ENCODE measurements at places on chromosomes 7 and 10.

- DNase-seq, result no peak
Measured at GRCh38 chr7:19114551-19114855, 2.9 kb downstream of the TWIST1 start.

DNA sequence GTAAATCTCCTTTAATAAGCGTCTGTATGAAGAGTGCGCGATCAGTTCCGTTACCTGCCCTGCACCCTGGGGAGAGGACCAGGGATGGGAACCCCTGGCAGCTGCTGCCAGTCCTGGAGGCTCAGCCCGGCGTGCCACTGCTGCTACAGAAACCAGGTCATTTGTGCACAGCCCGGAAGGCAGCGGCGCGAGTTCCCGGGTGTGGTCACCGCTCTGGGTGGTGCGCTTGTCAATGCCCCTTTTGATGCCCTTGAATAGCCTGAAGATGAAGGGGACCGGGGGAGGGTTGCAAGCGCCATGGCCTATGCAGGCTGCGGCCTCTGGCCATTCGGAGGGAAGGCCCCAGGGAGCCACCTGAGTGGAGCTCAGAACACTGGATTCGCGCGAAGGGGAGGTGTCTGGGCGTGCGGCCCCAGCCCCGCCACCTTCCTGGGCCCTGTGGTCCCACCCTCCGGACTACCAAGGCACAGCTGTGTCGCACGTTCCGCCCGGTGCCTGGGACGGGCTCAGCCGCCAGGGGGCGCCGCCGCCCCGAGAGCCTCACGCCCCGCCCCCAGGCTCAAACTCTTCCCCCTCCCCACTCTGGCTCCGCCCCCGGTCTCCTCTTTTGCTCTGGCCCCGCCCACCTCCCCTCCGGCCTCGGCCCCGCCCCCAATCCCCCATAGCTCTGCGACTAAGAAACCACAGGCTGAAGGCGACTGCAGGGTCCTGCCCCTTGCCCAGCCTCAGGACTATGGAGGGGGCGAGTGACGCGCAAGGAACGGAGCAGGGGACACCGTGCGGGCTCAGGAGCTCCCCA is 16.5 kb downstream of the AP5Z1 start:
- peak; percentile 55 for DNase-seq

- no peak for DNase-seq
Measured at GRCh38 chr7:46723742-46724141, 802.7 kb upstream of the IGFBP3 start.

GRCh38 chr7:132113536-132114371 is 462.5 kb downstream of the PLXNA4 start:
- no peak for DNase-seq

- no peak for DNase-seq
Measured at GRCh38 chr7:141483044-141483443, 68.2 kb upstream of the AGK start.

GRCh38 chr10:132204781-132205473 is 18.2 kb downstream of the DPYSL4 start:
- no peak for DNase-seq

DNA sequence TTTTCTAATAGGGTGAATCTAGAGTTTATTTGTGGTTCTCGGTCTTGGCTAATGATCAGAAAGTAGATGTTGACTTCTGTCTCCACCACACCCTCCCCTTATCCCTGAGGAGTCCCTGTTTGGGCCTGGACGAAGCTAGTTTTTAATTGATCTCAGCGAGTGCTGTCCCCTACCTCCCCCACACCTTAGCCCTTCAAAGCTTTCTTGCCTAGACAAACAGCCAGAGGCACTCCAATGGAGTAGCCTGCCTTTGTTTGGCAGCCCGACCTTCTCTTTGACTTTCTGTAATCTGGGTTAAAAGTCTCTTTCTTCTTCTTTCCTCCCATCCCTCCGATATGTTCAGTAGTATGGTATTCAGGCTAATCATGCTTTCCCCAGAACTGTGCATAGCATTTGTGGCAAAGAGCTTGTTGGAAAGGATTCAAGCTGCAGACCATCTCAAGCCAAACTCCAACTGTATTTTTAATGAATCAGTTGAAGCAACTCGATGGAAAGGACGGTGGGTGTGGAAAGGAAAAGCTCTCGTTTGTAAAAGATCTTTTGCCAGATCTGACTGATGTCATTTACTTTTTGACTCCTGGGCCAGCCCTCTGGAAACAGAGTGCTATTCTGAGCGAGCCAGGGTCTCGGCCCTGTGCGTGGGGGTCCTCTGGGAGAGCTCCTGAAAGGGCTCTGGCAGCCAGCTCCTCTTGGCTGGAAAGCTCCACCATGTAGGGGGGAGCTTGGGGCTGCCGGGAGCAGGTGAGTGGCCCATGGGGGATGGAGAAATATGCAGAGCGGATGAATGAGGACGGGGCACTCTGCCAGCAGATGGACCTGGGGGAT is 4.5 kb downstream of the FAM180A start:
- DNase-seq, result no peak

DNA sequence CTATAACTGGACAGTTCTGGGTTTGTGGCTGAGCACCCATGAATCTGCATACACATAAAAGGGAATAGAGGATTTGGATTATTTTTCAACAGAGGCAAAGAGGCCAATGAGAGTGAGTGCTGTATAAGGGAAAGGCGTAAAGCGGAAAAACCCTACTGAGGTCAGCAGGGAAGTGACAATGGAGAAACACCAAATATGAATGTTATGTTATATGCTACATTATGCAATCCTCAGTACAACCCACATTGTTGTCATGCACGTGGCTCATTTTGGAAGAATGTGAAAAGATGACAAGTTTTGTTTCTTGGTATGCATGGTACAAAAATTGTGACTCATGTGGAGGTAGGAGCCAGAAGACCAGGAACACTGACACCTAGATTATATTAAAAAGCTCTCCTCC is 113.6 kb upstream of the AMPH start:
- DNase-seq, result no peak

DNA sequence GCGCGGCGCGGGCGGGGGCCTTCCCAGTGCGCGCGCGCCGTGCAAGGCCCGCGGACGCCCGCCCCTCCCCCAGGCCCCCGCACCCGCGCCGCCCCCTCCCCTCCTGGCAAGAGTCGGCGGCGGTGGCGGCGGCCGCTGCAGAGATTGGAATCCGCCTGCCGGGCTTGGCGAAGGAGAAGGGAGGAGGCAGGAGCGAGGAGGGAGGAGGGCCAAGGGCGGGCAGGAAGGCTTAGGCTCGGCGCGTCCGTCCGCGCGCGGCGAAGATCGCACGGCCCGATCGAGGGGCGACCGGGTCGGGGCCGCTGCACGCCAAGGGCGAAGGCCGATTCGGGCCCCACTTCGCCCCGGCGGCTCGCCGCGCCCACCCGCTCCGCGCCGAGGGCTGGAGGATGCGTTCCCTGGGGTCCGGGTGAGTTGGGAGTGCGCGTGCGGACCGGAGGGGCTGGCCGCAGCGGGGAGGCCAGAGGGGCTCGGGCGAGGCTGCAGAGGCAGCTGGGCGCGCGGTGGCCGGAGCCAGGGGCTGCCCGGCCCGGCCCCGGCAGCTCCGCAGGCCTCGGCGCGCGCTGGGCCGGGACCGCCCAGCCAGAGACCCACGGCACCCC is at the start of gene BMPR1A:
TSS of gene BMPR1A (plus strand) at position 109 of the 602 bp plus-strand sequence. CDS start 119,400 bp downstream, outside the sequence.
- DNase-seq, result no peak

- DNase-seq, result no peak
Measured at GRCh38 chr10:72746426-72747363, 54.8 kb downstream of the MCU start.

- no peak for DNase-seq
Measured at GRCh38 chr10:50595785-50596184, 28.0 kb downstream of the SGMS1 start.

GRCh38 chr10:35005868-35006267 is 84.3 kb downstream of the CUL2 start:
- DNase-seq, result no peak

DNA sequence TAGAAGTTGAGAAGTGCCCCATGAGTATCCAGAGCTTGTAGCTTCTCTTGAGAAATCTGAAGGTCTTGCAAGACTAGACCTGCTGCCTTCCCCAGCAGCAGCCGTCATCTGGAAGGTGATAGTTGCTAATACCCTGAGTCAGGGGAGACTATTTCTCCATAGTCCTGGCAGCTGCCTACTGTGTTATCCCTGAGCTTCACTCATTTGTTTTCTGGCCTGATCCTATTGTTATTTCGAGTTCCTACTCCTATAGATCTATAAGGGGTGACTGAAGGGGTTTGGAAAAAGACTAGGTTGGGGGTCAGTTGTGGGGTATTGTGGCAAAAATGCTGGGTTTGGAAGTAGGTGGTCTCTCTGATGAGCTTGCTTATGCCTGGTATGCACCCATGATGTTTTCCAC is 297.8 kb downstream of the CNTNAP2 start:
- no peak for DNase-seq

DNA sequence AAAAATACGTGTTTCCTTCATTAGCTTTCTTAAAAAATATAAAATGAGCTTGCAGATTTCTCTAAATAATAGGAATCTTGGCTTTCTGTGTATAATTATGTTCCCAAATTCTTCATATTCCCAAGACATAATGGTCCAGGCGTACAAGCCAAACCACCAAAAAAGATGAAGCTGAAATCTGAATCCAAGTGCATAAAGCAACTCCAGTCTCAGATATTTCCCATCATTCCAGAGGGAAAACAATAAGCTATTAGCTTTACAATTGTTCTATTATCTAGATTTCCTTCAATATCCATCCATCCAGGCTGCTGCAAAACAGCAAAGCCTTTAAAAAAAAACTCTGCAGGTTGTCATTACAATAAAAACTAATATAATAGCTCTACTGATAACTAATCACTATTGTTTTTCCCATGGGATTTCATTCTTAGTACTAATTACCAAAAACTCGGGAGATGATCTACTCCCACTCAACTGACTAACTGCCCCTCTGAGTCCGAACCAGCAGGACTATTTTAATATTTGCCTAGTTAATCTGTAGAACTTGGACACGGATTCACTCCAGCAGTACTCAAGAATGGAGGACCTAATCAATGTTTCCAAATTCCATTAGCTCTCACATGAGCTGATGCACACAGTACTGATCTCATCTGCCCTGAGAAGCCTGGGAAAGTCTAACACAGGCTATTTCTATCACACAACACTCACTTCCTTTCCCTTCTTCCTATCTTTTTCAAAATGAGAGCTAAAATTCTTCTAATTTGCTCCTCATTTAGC is 108.9 kb upstream of the ASAH2 start:
- DNase-seq, result no peak

- no peak for DNase-seq
Measured at GRCh38 chr10:51001587-51001986, 72.7 kb upstream of the PRKG1 start.

DNA sequence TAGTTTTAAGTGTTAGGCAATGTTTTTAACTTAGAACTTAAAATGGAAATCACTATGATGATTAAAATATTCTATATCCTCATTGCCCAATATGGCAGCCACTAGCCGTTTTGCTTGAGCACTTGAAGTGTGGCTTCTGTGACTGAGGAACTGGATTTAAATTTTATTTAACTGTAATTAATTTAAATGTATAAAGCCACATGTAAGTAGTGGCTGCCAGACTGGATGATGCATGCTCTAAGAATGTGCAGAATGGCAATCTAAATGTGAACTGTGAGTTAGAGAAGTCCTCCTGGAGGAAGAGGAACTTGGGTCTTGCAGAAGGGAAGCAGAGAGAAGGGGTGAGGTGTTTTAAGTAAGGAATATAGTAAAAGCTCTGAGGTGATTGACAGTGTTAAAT is 451.4 kb downstream of the SUGCT start:
- no peak for DNase-seq

DNA sequence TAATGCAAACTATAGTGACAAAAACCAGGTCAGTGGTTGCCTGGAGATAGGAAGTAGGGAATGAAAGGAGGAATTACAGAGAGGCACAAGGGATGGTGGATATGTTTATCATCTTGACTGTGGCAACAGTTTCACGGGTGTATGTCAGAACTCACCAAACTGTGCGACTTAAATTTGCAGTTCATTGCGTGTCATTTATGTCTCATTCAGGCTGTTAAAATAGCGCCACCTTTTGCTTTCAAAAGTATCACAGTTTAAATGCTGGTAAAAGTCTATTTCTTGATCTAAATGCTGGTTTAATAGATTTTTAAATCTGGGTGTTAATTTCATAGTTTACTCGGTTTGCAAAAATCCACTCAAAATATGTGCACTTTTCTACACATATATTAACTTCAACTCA is 51.0 kb downstream of the PTTG1IP2 start:
- no peak for DNase-seq

- no peak for DNase-seq
Measured at GRCh38 chr7:26397332-26397731, 105.7 kb downstream of the SNX10 start.

GRCh38 chr10:79239275-79239779 is 107.9 kb upstream of the PPIF start:
- no peak for DNase-seq

DNA sequence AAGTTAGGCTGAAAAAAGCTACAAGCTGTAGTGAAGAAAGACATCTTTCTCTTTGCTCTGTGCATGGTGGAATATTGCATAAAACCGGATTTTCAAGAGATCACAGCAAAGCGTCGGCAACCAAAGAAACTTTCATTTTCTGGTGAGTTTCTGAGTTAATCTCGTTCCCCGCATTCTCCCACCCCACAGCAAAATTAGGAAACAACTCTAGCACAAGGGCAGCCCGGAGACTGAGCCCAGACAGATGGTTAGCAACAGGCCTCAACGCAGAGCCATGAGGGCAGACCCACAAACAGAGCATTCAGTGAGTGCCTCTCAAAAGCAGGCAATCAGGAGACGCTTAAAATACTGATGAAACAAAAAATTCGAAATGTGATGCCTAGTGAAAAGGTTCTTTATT is 396.1 kb upstream of the KLF6 start:
- no peak for DNase-seq

DNA sequence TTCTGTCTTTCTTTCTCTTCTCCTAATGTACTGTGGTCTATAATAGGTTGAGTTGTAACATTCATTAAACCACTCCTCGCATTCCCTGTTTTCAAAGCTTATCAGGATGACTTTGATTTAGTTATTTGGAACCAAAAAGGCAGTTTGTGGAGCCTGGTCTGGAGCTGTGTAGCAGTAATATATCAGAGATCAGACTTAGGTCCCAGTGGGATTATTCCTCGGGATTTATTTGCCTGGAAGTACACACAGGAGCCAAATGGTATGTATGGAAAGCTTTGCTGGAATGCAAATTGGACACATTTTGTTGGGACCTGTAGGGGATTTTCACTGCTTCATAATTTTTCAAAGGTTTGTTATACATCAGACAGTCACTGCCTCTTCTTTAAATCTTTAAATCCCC is 40.9 kb downstream of the GBF1 start:
- DNase-seq, result no peak

DNA sequence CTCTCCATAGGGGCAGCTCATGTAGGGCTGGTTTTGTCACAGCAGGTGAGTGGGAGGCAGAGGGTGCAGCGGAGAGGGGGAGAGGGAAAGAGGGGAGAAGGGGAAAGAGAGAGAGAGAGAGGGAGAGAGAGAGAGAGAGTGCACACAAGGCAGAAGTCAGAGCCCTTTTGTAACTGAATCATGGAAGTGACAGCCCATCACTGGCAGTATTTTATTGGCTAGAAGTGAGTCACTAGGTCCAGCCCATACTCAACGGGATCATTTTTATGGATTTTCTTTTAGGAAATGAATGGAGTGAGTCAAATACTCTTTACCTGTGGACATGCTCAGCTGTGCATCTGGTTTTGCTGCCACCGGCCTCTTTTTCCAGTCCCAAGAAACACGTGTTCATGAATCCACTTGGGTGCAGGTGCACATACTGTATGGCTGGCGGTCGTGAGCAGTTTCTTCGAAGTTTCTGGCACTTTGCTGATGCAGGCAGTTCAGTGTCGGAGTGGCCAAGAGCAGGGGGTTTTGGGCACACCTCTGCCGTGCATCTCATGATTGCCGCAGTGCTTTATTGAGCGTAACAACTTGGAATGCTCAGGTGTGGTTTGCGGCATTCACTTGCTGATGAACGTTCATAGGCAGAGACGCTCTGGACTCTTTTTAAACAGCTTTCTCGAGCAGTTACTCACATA is 40.3 kb downstream of the DOCK1 start:
- no peak for DNase-seq

All from stimulated activated CD8-positive, alpha-beta memory T cell treated with anti-CD3 and anti-CD28 coated beads, Interleukin-7, amount 100 ng/mL, for 24 hours (primary cell).